ENCODE measurements at places on chromosomes 4 and X.

DNA sequence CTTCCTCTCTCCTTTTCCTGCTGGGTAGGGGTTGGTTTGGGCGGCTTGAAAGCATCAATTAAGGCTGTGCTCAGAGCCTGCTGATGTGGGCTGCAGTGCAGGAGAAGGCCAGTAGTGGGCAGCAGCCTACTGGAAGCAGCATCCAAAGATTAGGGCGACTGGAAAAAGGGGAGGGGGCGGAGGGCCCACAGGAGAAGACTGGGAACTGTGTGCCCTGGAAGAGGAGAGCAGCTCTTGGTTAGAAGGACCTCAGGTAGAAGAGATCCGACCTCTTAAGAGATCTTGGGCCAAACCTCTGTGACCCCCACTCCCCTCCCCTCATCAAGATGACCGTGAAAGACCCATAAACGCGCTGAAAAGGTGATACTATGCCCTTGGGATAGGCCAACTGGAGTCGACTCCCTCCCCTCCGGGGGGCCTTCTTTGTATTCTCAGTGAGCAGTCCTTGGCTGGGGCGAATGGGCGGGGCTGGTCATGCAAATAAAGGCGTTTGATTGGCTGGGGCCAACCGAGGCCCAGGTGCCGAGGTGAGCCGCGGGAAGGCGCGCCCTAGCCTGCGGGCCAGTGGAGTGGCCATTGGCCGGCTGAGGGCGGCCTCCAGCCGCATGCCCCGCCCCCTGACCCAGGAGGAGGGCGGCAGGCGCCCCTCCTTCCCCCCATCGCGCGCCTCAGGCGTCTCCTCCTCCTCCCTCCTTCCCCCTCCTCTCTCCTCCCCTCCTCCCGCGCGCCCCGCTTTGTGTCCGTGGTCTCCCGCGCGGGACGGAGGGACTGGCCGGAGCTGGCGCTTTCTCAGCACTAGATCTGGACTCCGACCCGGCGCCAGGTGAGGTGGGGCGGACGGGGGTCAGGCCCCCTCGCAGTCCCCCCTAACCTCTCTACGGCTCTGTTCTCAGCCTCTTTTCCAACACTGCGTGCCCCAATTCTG lies 10.1 kb downstream of the DLG3 start:
- DNase-seq = peak; percentile 84

DNA sequence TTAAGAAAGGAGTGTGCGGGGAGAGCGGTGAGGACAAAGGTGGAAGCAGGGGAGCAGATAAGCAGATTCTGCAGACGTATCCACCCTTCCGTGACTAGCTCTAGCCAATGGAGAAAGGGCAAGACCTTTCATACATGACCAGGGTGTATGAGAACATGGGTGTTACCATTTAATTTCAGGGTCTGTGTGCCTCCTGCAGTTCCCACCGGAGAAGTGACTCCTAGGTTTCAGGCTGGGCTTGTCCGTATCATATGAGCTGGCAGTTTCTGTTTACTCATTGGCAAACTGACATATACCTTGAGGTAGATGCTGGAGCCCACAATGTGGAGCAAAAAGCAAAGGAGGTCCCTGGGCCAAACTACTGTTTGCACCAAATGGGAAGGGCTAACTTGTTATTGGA lies 6.8 kb downstream of the RBM47 start:
- no peak for DNase-seq

DNA sequence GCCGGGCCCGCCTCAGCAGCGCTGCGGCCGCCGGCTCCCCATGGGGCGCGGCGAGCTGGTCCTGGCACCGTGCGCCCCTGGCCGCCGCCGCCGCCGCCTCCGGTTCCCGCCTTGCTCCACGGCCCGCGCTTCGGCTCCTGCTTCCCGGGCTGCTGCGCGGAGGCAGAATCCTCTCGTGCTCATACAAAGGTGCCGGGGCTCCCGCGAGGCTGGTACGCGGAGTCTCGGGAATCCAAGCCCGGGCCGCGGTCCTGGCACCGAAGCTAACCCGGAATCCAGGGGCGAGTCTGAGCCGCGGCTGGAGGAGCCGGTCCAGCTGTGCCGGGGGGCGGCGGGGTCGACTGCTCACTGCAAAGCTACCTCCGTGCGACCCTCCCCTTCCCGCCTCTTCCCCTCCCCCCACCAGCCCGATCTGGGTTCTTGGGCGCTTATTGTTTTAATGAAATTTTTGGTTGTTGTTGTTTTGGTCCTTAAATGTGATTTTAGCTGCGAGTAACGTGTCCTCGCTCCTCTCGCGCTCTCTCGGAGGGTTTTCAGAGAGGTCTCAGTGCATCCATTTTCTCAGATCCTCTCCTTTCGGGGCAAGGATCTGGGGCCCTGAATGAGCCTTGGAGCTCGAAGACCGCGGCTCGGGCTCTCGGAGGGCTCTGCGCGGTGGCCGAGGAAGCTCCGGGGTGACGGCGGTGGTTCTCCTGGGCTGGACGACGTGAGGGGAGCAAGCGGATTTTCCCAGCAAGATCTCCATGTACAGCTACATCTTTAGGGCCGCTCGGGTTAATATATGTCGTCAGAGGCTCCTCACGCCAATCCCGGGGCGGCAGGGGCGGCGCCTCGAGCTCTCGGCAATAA lies at the start of gene HAND2:
Gene HAND2, minus strand, starts transcription at position 753 of the 849 bp plus-strand sequence. CDS start 940 bp downstream, outside the sequence.
- DNase-seq = no peak

DNA sequence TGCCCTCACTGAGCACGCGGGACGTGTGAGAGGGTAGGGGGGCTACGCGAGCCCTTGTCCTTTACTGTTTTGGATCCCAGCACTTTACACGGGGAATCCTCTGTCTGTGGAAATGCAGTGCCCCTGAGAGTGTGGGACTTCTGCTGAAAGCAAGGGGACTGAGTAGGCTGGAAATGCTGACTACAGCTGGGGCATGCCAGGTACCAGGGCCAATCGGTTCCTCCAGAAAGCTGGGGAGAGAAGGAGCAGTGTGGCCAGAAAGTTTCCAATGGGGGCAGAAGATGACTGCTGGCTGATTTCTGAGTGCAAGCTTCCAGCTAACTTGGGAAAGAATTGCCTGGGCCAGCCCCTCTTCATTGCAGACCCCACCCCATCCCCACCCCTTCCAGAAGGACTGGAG lies 1.5 kb downstream of the NHSL2 start:
- no peak for DNase-seq

DNA sequence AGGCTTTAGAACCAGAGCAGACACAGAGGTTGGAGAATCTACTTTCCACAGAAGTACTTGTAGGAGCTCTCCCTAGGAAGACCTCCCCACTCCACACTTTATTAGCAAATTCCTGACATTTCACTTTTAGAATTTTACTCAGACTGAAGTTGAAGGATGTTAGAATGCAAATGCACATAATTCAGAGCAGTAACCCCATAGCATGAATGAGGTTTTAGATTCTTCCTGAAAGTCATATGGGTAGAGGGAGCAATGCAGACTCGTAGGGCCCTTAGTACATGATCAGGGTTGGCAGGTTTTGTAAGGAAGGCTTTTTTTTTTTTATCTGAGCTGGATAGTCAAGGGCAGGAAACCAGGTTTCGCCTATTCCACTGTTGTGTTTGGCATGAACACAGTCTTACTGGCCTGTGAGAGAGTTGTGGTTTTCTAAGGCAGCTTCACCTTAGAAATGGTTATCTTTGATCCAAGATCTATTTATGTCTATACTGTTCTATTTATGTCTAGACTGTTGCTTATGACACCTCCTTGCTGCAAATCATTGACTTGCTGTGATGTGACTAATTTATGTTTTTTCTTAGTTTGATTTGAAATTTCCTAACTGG lies 48.9 kb downstream of the SPATA18 start:
- DNase-seq = no peak

DNA sequence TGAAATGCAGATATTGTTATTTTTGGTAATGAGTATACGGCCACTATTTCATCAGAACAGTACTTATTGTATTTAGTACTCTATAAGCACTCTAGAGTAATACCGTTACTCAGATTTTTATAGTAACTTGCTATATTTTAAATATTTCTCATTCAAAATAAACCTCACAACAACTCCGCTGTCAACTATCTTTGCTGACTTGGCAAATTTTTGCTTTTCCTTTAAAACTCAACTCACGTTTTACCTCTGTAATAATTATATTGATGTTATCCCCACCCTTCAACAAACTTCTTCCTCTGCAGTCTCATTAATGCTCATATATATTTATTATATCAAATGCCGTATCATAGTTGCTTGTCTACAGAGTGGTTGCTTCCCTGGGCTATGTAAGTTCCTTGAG lies 9.0 kb downstream of the JCHAIN start:
- no peak for DNase-seq

Data from breast epithelium (tissue), 4 donors.